Stimulated activated effector memory CD8-positive, alpha-beta T cell treated with anti-CD3 and anti-CD28 coated beads, Interleukin-12 subunit alpha, Interleukin-12 subunit beta, amount 100 ng/mL, for 72 hours (primary cell): ENCODE measurements at places on chromosomes 7 and 10.

DNA sequence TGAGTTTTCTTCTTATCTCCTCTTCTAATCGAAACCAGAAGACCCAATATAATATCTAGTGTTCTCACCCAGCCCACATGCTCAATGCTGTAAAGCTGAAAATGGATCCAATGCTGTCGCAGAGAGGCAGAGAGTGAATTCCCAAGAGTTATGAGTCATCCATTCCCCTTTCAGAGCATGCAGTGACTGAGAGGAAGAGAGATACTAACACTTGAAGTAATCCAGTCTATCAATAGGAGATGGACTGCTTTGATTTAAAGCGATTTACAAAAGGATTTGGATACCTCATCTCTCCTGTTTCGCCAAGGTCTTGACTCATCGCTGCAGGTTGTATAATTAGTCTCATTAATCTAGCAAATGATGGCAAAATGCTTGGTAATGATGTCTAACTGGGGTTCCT is 41.5 kb upstream of the PRKCQ start:
- DNase-seq: no peak

DNA sequence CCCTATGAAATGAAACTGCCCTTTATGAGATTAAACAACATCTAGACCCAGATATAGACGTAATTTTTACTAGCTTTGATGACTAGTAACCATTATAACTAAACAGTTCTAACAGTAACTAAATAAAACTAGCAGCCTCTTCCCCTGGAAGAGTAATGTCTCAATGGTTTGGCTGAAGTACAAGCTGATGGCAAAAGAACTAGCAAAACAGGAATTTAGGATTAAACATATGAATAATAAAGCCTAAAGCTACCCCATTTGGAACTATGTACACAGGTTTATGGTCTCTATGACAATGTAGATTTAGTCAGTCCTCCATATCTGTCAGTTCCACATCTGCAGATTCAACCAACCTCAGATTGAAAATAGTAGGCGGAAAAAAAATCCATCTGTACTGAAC is 6.4 kb downstream of the DPY19L1 start:
- DNase-seq: no peak

- DNase-seq: peak; percentile 54
Measured at GRCh38 chr7:75642810-75643486, 95.8 kb downstream of the HIP1 start.

GRCh38 chr7:93030605-93031225 is 87.1 kb downstream of the SAMD9 start:
- no peak for DNase-seq

DNA sequence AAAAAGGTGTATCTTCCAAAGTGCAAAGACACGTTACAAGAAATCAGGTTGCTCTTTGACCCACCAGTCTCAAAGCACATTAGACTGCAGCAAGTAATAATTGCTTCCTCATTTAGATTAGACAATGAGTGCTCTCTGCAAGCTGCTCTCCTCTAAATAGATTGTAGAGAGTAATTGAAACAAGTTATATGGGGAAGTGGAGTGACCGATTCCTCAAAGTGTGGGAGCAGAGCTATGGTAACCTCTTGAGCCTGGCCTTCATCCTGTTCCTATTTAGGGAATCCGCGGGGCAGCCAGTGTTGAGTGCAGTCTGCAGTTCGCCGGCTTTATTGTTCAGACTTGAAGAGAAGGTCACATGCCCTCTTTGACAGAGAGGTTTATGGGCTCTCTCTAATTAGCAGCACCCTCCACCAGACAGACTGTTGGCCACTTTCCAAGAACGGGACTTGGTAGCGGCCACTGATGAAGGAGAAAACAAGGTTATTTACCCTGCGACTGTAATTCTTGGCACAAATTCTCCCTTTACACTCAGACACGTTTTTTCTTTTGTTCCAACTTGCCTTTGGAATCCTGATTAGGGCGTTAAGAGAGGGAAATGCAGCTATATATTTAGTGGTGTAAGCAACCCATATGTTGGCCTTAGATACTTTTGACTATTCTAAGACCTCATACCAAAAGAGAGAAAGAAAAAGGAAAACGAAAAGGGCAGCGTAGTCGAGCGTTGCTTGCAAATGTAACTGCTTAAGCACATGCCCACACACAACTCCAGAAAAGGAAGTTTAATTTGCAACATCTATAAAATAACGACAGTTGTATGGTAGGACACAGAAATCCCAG is 107.5 kb downstream of the REEP3 start:
- DNase-seq: no peak

DNA sequence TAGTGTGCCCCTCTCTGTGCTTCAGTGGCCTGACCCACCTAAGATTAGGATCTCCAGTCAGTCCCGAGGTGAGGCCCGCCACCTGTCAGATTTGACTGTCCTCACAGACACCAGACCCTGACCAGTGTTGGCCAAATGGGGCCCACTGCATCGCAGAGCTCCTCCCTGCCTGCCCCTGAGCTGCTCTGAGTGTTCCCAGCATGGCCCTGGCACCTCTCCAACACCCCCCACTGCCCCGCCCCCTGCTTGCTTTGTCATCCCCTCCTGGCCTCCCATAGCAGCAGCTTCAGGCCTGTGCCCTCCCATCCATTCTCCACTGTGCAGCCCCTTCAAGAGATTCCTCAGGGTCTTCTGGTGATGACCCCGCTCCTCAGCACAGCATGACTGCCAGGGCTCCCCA is 67.6 kb downstream of the C10orf120 start:
- no peak for DNase-seq

GRCh38 chr7:117152213-117153007 is 170.4 kb downstream of the WNT2 start:
- no peak for DNase-seq

GRCh38 chr10:19638896-19639233 is 177.4 kb upstream of the PLXDC2 start:
- DNase-seq: no peak

GRCh38 chr7:55415173-55415778 is 50.1 kb downstream of the LANCL2 start:
- DNase-seq: peak; percentile 88

GRCh38 chr7:116030651-116031276 is at the start of gene TFEC:
Gene TFEC (minus strand): TSS chr7:116030763. CDS start chr7:115984441, 46,322 bp downstream.
- DNase-seq: no peak

GRCh38 chr7:124992851-124993562 is 63.4 kb upstream of the POT1 start:
- no peak for DNase-seq

DNA sequence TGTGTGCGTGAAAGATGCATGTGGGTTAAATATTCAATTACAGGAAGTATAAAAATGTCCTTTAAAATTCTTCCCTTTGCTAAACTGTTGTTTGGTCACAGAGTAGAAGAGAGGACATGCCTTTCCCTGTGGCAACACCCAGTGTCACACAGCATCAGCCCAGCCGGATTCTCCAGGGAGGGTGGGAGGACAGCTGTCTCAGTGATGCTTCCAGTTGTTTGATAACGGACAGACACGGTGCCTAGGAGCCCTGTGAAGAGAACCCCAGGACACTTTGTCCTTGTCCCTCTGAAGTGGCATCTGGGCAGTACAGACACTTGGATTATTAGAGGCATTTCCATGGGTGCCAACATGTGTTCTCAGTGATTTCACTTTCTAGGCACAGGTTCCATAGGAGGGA is 306.6 kb upstream of the LRGUK start:
- DNase-seq: no peak

DNA sequence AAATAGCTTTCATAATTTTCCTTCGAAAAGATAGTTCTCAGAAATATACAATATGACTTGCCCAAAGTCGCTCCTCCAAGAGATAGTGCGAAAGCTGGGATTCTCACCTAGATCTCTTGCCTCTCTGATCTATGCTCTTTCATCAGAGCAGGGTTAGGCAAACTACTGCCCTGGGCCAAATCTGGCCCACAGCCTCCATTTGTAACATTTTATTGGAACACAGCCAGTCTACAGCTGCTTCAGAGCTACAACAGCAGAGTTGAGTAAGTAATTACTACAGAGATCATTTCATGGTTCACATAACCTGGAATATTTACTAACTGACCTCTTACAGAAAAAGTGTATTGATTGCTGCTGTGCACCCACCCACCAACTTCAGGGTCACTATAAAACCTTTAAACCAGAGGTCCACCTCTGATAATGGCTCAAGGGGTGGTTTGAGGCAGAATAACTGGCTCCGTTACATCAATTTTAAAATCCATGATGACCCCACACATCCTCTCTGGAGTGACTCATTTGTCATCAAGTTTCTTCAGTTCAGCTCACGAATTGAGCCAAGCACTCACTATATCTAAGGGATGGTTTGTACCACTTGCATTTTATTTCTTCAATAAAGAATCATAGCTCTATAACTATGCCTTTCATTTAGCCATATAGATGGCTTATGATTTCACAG is 1019.0 kb downstream of the XPNPEP1 start:
- no peak for DNase-seq

- no peak for DNase-seq
Measured at GRCh38 chr7:144834641-144835144, 1.2 kb downstream of the TPK1 start.

GRCh38 chr10:46235705-46236545 is 50.9 kb upstream of the ANTXRL start:
- DNase-seq: no peak

DNA sequence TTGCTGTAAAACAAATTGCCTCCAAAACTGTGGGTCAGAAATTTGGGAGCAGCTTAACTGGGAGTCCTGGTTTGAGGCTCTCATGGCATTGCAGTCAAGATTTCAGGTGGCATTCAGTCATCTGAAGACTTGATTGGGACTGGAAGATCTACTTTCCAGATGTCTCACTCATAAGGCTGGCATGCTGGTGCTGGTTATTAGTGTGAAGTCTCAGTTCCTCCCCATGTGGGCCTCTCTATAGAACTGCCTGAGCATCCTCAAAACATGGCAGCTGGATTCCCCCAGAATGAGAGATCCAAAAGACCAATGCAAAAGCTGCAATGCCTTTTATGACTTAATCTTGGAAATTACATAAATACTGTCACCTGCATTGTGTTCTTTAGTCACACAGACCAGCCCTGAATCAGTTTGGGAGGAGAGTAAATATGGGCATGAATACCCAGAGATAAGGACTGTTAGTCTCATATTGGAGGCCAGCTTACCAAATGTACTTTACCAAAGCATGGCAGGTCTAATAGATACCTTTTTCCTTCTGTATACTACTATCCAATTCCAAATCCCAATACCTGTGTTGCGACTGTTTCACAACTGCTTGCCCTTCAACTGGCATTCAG is 6.5 kb upstream of the HERPUD2 start:
- DNase-seq: no peak

- DNase-seq: no peak
Measured at GRCh38 chr10:70247360-70247759, 14.1 kb upstream of the PPA1 start.

DNA sequence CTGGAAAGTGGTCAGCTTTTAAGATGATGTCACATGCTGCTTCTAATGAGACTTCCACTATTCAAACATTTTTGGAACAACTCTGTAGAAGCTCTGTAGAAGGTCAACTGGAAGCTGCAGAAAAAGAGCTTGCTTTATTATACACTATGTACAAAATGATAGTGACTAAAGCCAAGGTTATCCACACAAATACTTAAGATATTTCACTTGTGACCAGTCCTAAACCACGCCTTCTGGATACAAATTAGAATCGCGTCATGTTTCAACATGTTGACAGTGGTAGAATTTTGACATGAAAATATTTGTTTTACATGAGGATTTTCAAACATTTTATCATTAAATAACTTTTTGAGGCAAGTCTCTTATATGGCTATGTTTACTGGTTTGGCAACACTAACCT is 499.6 kb upstream of the PHF14 start:
- no peak for DNase-seq

GRCh38 chr7:37150180-37150579 is 298.5 kb downstream of the ELMO1 start:
- no peak for DNase-seq

DNA sequence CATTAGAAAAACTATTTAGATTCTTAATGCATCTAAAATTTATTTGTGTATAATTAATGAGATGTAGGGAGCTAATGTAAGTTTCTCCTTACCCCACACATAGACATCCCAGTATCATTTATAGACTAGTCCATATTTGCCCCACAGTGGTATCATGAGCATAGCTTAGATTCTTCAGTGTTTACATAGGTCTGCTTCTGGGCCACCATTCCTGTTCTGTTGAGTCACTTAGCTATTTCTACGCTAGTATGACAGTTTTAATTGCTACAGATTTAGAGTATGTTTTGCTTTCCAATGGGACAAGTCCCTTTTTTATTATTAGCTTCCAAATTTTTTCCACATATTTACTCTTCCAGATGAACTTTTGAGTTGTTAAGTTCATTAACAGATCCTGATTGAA is 69.4 kb downstream of the MCMBP start:
- no peak for DNase-seq

DNA sequence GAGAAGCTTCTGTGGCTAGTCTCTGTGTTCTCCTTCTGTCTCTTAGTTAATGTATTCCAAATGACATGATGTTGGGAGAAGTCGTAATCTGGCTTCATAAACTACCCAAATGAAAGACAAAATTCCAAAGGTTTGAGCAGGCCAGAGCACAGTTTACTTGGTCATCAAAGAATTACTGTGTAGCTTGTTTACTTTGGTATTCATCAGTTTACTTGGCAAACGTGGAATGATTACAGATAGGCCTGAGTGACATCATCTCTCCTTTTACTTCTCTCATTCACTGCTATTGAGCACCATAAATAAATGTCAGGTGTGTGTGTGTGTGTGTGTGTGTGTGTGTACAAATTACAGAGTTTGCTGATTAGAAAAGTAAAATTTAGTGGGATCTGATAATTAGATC is 327.3 kb downstream of the PHTF2 start:
- no peak for DNase-seq

DNA sequence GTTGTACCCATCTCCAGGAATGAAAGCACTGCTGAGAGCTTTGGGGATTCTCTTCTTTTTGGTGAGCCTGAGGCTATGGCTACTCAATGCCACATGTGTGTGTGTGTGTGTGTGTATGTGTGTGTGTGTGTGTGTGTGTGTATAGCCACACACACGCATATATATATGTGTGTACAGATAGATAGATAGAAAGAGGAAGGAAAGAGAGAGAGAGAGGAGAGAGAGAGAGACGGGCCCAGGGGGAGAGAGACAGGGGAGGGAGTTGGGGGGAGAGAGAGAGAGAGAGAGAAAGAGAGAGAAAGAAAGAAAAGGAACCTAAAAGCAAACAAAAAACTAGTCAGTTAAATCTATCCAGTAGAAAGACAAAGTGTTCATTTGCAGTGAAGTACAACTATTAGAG is 8.3 kb downstream of the SLC13A4 start:
- no peak for DNase-seq

DNA sequence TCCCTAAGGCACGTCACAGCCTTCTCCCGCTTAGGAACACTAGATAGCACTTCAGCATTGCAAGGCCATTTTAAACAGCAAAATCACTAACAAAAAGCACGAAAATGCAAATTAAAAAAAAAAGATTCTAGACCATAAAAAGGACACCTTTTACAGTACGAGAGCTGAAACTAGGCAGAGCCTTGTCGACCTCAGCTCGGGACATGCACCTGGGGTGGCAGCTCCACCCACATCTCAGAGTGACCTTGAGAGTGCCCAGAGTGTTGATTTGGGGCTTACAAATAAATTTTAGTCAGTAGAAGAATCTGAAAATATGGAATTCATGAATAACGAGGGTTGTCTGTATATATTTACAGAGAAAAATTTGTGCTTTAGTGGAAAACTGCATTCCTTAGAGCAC is 1.1 kb downstream of the MRPS24 start:
- no peak for DNase-seq

GRCh38 chr10:129728905-129729795 is 234.9 kb downstream of the EBF3 start:
- DNase-seq: no peak

GRCh38 chr7:111009526-111010040 is 81.3 kb upstream of the LRRN3 start:
- no peak for DNase-seq
